Stimulated activated CD8-positive, alpha-beta memory T cell treated with anti-CD3 and anti-CD28 coated beads, Interleukin-15, amount 100 ng/mL, for 24 hours (primary cell): ENCODE measurements at places on chromosomes 6 and 20.

GRCh38 chr6:42551217-42551616 is 12.6 kb upstream of the UBR2 start:
- no peak for DNase-seq

GRCh38 chr6:71043902-71044301 is 87.0 kb upstream of the B3GAT2 start:
- no peak for DNase-seq

DNA sequence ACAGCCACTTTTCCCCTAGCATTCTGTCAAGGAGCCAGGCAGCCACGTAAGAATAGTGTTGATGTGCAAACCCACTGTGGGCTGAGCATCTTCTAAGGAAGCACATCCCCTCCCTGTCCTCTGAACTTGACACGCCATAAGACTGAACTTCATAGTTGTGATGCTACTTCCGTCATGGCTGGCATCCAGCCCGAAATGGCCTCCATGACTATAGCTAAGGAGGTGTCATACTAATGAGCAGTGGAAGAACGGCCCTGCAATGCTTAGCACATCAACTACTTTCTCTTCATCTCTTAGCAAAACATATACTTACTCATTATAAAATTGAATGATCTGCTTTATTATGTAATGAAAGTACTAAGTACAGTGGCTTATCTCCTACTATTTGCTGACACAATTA is 110.2 kb downstream of the GJA10 start:
- DNase-seq: no peak

DNA sequence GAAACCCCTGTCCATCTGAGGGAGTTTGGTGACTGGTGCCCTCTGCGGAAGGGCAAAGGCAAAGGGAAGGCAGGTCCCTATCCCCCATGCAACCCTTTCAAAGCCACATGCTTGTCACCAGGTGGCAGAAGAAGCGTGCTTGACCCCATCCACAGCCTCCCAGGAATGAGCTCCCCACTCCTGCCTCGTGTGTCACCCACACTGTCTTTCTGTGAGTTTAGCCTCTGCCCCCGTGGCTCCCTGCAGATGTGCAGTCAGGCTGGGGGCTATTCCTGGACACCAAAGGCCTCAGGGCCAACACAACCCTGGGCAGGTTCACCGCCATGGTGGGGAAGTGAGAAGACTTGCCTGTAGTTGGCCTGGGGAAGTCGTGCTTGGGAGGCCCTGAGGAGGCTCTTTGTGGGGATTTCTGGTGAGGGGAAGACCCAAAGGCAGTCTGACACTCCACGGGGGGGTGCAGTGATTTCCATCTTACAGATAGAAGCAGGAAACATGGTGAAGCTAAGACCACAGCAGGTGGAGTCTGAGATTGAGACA is 16.6 kb upstream of the PCMTD2 start:
- DNase-seq: no peak

GRCh38 chr20:19519466-19519865 is 238.6 kb upstream of the RIN2 start:
- DNase-seq: no peak

- DNase-seq: no peak
Observed at GRCh38 chr20:2698186-2698817, 5.7 kb downstream of the EBF4 start.

DNA sequence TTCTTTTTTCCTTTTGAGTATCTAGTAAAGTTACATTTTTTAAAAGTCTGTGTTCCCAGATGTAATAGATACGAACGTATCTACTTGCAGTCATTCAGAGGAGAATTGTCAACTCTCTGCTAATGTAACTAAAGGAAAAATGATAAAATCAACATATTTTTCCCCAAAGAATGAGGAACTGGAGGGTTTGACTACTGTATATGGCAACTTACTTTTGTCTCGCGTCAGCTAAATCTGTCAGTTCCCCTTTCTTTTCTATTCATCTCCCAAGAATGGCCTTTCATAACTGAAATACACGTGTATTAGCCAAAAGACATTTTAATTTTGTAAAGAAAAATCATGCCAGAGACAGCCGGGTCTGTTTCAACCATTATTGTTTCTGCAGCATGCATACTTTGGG is 5.4 kb downstream of the EYA2 start:
- DNase-seq: no peak

GRCh38 chr6:18347866-18348265 is 39.3 kb upstream of the RNF144B start:
- no peak for DNase-seq

- DNase-seq: no peak
Observed at GRCh38 chr6:88047510-88048150, at the start of gene SPACA1. TSS of gene SPACA1 (plus strand) at chr6:88047841. CDS start at chr6:88047906, 65 bp downstream.

- DNase-seq: no peak
Observed at GRCh38 chr20:38537176-38537575, 43.8 kb upstream of the ADIG start.

GRCh38 chr6:154996841-154997311 is 1.8 kb downstream of the TIAM2 start:
- no peak for DNase-seq

GRCh38 chr6:37304766-37305165 is 46.8 kb upstream of the TMEM217 start:
- no peak for DNase-seq

DNA sequence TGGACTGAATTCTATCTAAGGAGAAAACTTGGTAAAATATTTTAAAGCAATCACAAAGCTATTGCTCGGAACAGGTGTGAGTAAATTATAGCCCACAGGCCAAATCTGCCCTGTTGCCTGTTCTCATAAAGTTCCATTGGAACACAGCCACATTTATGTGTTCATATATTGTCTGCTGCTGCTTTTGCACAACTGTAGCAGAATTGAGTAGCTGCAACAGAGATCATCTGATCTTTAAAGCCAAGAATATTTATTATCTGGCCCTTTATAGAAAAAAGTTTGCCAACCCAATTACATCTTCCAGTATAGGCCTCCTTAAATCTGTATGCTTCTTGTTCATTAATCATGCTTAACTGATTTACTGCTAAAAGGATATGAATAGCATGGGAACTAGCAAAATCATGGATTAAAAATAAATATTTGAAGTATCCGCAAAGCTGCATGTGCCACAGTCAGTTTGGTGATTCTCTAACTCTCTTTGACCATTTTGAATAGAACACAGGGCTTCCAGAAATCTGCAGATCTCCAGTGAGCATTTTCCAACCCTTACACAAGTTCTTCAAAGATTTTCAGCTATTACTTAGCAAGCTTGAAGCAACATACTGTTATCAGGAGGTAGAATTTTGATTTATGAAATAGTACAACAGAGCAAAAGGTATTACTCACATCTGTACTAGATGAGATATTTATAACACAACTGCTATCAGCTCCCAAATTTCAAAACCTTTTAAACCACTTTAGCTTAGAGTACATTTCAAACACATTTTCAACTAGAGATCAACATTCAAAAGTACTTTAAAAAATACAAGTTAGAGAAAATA is 312.6 kb upstream of the ID4 start:
- no peak for DNase-seq

GRCh38 chr6:130843575-130844320 is 16.5 kb downstream of the SMLR1 start:
- DNase-seq: no peak

DNA sequence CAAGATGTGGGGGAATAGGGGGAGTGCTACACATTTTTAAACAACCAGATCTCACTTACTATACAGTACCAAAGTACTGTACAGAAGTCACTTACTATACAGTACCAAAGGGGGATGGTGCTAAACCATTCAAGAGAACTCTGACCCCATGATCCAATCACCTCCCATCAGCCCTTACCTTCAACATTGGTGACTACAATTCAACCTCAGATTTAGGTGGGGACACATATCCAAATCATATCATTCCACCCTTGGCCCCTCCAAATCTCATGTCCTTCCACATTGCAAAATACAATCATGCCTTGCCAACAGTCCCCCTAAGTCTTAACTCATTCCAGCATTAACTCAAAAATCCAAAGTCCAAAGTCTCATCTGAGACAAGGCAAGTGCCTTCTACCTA is 49.9 kb upstream of the CD2AP start:
- no peak for DNase-seq

DNA sequence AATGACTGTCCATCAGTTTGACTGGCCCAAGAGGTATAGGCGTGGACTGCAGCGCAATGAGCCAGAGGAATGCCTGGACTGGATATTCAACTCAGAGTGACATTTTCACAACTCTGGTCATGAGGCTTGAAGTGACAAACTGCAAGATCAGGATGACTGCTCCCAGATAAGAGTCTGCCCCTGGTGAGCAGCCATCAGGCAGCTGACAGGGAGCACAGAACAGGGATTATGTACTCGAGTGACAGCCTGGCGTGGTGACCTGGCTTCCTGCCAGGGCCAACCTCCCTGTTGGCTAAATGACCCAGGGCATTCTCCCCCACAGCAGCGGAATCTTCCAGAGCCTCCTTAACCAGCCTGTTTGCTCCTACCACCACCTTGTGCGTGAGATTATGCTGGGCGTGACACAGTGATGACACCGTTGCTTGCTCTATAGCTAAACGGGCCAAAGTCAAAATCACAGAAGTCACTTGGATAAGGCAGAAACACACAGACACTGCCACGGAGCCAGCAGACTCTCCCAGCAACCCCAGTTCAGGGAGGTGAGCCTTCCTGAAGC is 209.1 kb upstream of the JARID2 start:
- DNase-seq: no peak

- no peak for DNase-seq
Observed at GRCh38 chr6:141107591-141108160, 1025.0 kb upstream of the GJE1 start.

- DNase-seq: no peak
Observed at GRCh38 chr20:50242863-50243609, 52.4 kb downstream of the CEBPB start.

DNA sequence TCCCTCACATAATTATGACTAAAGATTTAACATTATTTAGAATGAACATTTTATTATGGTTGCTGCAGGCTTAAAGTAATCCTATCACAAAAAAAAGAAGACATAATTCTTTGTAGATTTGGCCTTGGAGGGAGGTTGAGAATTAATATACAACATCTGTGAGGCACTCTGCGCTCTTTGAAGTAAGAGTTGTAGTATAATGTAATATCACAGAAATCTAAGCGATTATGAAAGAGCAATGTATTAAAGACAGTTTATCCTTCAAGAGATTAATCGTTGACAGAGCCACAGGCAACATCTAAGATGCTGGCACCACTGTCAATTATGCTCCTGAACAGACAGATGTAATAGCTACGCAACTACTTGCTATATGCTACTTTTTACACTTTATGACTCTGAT is 946.8 kb downstream of the GRIK2 start:
- DNase-seq: no peak

GRCh38 chr6:14658886-14659561 is 541.5 kb downstream of the CD83 start:
- no peak for DNase-seq

GRCh38 chr6:163285691-163286090 is 128.8 kb upstream of the QKI start:
- DNase-seq: no peak

- no peak for DNase-seq
Observed at GRCh38 chr20:41154436-41155176, 17.3 kb downstream of the PLCG1 start.
